ENCODE measurements at places on chromosomes 3 and 15.
A peak's percentile ranks its signal among the peaks of the same experiment; 100 is the strongest.

- no peak for DNase-seq
These were observed 225.6 kb downstream of the PDZRN3 start for GRCh38 chr3:73399106-73399505.

GRCh38 chr15:38690719-38691332 is 126.2 kb upstream of the RASGRP1 start:
- DNase-seq, result peak; percentile 75

GRCh38 chr3:36918050-36918449 is 26.8 kb downstream of the TRANK1 start:
- no peak for DNase-seq

- no peak for DNase-seq
These were observed 23.8 kb upstream of the TRAK1 start for GRCh38 chr3:42067326-42067725.

DNA sequence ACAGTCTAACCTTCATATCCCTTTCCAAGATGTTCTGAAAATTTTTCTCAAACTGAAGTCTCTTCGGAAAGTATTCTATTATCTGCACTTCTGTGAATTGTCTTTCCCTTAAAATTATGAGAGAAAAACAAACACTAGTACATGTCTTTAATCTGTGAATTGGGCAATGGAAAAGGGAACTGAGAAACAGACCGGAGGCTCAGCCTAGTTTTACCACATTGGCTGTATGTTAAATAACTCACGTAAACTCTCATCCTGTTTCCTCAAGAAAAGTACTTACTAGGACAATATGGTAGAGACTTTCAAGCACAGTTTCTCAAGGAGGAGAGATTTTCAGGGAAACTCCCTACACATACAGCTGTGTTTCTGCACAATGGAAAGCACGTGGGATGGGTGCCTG is 982.2 kb upstream of the SEMA6D start:
- DNase-seq, result no peak

DNA sequence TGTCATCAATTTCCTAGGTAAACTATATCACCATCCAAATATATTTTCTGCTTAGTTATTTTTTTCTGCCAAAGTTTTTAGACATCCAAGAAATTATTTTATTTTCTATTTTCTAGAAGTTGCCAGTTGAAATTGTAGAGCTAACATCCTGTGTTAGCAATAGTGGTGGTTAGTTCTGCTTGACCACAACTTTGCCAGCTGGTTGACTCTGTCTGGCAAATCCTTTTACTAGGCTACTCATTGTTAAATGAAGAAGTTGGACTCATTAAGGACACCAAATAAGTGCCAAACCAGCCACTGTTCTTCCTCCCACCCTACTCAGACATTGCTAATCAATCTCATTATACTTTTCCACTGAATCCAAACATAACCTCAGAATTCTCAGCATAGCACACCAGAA is 15.4 kb upstream of the CRBN start:
- no peak for DNase-seq

DNA sequence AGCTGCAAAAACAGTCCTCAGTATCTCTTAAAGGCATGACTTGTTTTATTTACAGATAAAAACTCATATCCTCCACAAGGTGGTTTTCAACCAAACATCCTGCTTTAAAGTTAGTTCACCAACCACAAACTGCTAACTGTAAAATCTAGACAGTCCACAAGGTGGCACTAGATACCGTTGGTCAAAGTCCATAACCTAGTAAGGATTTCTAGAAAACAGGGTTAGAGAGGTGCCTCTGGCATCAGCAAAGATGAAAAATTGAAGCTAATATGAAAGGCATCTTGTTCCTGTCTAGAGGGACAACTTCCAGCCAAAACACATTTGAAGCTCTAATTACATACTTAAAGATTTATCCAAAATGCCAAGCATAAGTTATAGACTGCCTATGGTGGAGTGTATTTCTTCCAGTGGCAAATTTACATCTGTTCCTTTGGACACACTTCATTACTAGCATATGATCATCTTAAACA is 56.0 kb downstream of the ZMAT3 start:
- peak; percentile 40 for DNase-seq

- no peak for DNase-seq
These were observed 162.7 kb downstream of the ALCAM start for GRCh38 chr3:105529456-105529855.

- DNase-seq, result no peak
These were observed at the start of gene ADAMTS9 for GRCh38 chr3:64687781-64688604. ADAMTS9 (minus strand) TSS chr3:64688000; CDS start chr3:64687657, 343 bp downstream.

GRCh38 chr3:65946438-65946837 is 92.3 kb downstream of the MAGI1 start:
- no peak for DNase-seq

DNA sequence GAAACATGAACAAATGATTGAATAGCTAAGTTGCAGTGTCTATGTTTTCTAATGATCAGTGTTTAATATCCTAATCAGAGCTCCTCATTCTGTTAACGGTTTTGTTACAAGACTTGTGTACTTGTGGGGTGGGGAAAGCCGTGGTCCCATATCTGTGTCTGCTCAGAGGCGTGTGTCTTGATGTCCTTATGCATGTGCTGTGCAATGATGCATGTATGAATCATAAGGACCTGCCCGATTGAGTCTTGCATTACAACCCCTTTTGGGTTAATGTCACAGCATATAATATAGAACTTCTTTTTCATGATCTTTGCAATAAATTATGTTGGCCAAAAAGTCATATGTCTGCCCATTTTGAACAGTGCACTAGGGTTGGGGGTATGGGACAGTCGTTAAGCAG is 233.4 kb downstream of the ITPR1 start:
- DNase-seq, result no peak

GRCh38 chr3:57382933-57383332 is 90.4 kb upstream of the ASB14 start:
- no peak for DNase-seq

DNA sequence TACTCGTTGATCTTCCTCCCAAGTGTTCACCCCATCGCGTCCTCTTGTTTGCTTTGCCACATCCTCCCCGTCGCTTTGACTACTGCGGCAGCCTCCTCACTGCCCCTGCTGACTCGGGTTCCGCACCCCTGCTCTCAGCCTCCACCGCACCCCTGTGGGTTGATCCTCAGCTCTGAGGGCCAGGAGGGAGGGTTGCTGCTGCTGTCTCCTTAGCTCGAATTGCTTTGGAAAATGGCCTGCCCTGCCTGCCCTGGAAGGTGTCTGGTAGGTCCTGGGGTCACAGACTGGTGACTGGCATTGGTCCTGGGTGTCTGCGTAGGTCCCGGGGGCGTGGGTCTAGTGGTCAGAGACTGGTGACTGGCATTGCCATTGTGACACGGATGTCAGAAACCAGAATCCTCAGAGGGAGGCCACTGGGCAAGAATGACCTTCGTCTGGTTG is 9.4 kb downstream of the MUC4 start:
- no peak for DNase-seq

DNA sequence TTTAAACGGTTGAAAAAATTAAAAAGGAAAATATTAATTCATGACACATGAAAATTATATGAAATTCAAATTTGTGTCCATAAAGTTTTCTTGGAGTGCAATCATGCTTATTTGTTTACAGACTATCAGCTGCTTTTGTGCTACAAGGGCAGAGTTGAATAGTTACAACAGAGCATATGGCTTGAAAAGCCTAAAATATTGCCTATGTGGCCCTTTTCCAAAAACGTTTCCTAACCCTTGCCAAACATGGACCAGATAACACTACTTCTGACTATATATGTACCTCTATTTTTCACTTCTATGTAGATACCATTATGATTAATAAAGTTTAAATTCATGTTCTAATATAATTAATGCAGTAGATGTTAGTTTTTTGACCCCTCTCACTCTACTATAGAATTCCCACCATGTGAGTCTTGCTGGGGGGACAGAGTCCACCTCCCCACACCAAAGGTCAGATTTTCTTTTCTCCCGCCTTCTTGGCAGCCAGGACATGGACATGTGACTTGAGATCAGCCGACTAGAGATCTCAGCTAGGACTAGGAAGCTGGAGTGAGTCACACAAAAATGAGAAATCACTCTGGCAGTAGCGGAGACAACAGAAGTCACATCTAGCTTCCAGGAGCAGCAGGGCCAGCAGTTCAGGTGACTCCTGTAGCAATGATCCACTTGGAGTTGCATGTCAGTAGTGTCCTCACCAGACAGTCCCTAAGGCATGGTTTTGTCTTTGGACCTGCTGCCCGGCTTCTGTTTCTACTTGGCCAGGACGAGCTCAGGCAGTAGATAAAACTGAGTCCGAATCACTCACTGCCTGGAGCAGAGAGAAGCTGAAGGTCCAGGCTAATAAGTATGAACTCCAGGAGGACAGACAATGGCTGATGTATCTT is 22.4 kb downstream of the CIAO2A start:
- DNase-seq, result no peak

GRCh38 chr3:37944391-37944842 is 46.2 kb upstream of the VILL start:
- DNase-seq, result no peak

- no peak for DNase-seq
These were observed 49.2 kb downstream of the TPRA1 start for GRCh38 chr3:127541320-127541719.

GRCh38 chr3:174949523-174949922 is 90.4 kb downstream of the NAALADL2 start:
- DNase-seq, result no peak

DNA sequence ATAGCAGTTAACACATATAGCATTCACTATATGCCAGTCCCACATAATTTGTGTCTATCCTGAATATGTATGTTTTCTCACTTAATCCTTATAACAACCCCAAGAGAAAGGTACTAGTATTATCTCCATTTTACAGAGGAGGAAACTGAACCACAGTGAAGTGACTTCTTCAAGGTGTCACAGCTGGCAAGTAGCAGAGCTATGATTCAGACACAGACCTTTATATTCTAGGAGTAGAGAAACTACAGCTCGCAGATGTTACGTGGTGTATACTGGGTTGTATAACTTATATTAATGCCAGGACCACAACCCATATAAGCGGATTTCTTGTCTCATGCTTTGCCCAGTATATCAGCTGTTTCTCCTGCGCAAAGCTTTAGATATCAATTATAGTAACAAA is 29.5 kb upstream of the ICE2 start:
- no peak for DNase-seq

DNA sequence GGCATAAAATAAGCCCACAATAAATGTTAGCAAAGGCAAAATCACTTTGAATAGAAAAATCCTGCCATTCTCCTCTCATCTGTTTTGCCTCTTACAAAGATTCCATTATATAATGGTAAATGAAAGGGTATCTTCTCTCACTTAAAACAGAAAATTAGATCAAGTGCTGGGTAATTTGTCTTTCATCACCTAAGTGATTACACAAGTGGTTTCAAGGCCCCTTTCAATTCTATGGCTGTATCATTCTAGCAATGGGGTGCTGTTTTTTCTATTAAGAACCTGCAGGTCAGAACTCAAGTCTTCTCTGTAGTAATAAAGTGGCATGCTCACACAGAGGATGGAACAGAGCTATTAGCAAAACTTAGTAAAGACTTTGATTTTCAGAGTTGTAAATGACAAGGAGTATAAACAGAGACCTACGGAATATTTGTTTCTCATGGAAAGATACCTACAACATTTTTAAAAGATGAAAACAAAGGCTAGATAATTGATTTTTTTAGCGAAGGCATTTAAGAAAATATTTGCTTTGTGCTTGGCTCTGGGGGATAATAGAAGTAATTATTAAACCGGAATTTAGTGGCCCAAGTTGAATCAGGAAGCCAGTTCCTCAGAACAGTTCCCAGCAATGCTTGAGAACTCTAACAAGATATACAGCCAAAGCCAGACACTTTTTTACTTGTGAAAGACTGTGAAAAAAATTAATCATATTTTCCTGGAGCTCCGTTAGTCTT is 137.4 kb downstream of the CMSS1 start:
- DNase-seq, result no peak

DNA sequence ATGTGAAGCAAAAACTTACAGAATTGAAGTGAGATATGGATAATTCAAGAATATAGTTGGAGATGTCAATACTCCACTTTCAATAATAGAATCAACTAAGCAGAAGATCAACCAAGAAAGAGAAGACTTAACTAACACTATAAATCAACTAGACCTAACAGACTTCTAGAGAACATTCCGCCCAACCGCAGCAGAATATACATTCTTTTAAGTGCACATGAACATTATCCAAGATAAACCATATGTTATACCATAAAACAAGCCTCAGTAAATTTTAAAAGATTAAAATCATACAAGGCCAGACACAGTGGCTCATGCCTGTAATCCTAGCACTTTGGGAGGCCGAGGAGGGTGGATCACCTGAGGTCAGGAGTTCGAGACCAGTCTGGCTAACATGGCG is 5.5 kb upstream of the TEX55 start:
- DNase-seq, result no peak

DNA sequence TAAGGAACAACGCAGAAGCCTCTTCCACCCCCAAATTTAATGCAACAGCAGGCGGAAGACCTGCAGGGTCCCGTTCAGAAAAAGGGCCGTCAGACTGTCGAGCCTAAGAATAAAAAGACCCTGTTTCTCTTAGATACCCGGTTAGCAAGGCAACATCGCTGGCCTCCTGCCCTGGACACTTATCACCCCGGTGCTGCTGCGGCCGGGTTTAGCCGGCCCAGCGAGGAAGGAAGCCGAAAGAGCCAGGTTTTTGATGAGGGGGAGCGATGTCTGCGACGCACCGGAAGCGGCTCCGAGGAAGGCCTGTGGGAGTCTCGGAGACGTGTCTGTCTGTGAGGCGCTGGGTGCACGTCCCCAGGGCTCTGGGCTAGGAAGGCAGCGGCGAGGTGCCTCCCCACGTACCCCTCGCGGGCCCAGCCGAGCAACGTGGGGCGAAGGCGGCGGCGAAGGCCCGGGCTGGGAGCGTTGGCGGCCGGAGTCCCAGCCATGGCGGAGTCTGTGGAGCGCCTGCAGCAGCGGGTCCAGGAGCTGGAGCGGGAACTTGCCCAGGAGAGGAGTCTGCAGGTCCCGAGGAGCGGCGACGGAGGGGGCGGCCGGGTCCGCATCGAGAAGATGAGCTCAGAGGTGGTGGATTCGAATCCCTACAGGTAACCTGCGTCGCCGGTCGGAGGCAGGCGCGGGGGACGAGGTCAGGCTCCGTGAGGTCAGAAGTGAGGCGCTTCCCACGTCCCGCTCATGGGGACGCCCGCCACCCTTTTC is at the start of gene UBA5:
Gene UBA5, plus strand, starts transcription at position 278 of the 759 bp plus-strand sequence. Its CDS starts 209 bp downstream, at position 487.
- DNase-seq, result peak; percentile 43

GRCh38 chr15:70528816-70529215 is 234.5 kb downstream of the UACA start:
- DNase-seq, result no peak

GRCh38 chr3:172171396-172172075 is 132.2 kb downstream of the FNDC3B start:
- DNase-seq, result no peak

- DNase-seq, result no peak
These were observed 440.0 kb upstream of the PROK2 start for GRCh38 chr3:72224804-72225509.

DNA sequence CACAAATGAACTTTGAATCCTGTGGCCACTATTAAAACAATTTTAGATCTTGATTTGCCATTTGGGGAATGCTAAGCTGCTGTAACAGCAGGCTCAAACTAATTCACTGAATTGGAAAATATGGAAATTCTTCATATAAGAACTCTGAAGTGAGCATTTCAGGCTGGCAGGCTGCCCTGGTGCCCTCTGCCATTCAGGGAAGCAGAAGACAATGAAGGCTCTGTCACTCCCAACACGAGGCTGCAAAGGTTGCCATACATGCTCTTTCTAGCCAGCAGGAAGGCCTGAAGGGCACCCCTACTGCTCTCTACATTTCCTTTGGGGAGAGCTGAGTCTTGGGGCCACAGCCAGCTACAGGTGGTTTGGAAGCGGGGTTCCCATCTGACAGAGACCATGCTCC is 88.0 kb downstream of the GABRG3 start:
- DNase-seq, result no peak

GRCh38 chr15:43516801-43517353 is 531 bp upstream of the MAP1A start:
- no peak for DNase-seq

GRCh38 chr3:172447611-172448579 is at the start of gene GHSR:
GHSR (minus strand) TSS chr3:172448456; CDS start chr3:172448413, 43 bp downstream.
- no peak for DNase-seq
